ENCODE measurements at places on chromosomes 2 and 18. TPM values are rescaled to one million over a fixed set of nuclear protein-coding genes. Genes with fewer than 3 reads are reported as not detected.

GRCh38 chr2:219396863-219397457, 9.2 kb upstream of the DNPEP start:
- no peak for DNase-seq

- DNase-seq: no peak
Observed at GRCh38 chr2:101153787-101154186, 2.6 kb upstream of the TBC1D8 start.

DNA sequence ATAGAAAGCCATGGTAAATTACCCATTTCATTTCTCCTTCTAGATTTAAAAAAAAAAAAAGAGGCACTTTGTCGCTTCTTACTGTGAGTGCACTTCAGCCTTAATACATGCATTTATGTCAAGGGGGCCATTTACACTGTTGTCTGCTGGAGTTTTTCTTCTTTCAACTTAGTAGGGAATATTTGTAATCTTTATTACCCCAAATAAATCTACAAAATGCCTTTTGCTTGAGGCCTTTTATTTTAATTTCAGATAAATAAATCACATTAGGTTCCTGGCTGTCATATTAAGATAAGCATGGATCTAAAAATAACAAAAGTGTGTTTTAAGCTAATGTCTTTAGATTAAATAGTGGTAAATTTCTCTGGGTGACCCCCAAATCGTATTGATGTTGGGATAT, 276.0 kb downstream of the NCKAP5 start:
- no peak for DNase-seq

- DNase-seq: no peak
Observed at GRCh38 chr2:76393356-76393755, 682.6 kb upstream of the GCFC2 start.

- no peak for DNase-seq
Observed at GRCh38 chr2:162175714-162176113, 23.7 kb upstream of the GCG start.

GRCh38 chr18:74377776-74378175, 62.1 kb downstream of the C18orf63 start:
- no peak for DNase-seq

- no peak for DNase-seq
Observed at GRCh38 chr2:24815171-24815570, 21.9 kb downstream of the CENPO start.

DNA sequence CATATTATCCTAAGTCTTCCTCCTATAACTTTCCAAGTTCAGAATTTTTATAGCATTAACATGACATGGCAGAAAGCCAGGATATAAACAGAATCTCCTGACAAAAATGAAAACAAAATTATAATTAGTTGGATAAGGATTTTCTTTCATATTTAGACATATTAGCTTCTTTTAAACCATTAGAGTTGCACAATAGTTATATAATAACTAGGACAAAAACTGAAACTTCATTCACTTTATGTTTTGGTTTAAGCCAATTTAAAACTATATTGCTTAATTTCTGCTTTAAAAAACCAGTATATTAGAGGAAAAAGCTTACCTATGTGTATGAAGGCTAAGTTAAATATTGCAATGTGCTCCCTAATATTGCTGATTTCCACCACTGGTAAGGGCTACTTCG, 254.8 kb downstream of the GPD2 start:
- DNase-seq: no peak

- no peak for DNase-seq
Observed at GRCh38 chr2:65309699-65310098, 82.1 kb downstream of the ACTR2 start.

GRCh38 chr2:127125821-127126220, 18.9 kb upstream of the BIN1 start:
- DNase-seq: no peak

GRCh38 chr18:43888598-43888997, 611.3 kb upstream of the SYT4 start:
- DNase-seq: no peak

DNA sequence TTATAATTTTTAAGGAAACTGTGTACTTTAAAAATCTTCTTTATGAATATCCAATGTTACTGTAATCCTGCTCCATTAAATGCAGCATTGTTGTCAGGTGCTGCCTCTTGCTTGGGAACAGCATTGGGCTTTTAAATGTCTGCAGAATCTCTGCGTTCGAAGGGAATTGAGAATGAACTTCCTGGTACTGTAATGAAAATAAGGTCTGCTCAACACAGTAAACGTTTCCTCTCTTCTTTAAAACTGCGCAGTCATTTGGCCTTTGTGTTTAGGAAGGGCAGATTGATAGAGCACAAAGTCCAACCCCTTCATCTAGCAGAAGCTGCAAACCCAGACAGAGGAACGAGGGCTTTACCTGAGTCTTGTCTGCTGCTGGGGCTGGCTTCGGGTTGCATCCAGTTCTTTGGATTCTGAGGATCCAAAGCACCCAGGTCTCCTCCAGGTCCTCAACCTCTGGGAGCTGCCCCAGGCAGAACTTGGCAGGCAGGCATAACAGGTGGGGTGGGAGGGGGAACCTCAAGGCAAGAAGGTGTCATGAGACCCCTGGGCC, 104.5 kb downstream of the UGGT1 start:
- peak; percentile 34 for DNase-seq

GRCh38 chr2:152879275-152879674, 160.9 kb downstream of the ARL6IP6 start:
- DNase-seq: no peak

DNA sequence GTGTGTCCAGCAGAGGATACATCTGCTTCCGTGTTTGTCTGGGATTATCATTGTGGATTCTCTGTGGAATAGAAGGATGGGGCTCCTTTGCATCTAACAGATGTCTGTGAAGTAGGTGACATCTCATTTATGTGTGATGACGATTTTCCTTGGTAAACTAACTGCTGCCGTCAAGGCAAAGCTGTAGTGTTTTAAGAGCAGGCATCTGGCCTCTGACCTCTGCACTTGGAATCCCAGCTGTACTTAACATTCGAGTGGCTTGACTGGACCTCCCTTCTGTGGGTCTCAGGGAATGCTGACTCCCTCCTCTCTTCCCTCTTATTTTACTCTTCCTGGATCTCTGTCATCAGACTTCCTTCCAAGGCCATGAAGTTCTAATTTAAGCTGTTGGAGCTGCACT, 56.4 kb downstream of the DCDC2C start:
- no peak for DNase-seq

- DNase-seq: peak; percentile 44
Observed at GRCh38 chr2:231709636-231709980, 1.3 kb downstream of the PTMA start.

GRCh38 chr2:40072442-40073232, 293.6 kb upstream of the THUMPD2 start:
- no peak for DNase-seq

GRCh38 chr2:133966720-133967304, 287.1 kb upstream of the MGAT5 start:
- no peak for DNase-seq

GRCh38 chr18:29305516-29305915, 1128.6 kb upstream of the CDH2 start:
- DNase-seq: no peak

GRCh38 chr2:207123335-207123744, 42.4 kb downstream of the KLF7 start:
- DNase-seq: no peak

DNA sequence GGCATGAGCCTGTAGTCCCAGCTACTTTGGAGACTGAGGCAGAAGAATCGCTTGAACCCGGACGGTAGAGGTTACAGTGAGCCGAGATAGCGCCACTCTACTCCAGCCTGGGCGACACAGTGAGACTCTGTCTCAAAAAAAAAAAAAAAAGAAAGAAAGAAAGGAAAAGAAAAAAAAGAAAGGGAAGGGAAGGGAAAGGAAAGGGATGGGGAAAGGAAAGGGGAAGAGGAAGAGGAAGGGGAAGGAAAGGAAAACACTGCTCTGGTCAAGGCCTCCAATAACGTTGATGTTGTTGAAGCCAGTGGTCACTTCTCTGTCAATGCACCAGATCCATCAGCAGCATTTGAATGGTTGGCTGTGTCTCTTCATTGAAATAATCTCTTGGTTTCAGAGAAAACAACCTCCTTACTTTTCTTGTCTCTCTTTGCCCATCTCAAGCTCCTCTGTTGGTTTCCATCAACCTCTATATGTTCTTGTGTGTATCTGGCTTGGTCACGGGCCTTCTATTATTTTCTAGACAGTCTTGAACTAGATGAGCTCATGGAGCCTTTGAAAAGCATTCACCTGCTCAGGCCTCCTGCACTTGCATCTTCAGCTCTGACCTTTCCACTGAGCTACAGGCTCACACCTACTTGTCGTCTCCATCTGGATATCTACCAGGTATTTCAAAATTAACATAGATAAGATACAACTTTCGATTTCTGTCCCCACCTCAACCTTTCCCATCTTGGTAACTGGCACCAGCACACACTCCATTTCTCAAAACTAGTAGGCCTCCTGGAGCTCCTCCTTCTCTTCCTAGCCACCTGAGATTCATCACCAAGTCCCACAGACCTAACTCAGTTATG, 69.4 kb upstream of the LAPTM4A start:
- DNase-seq: no peak

GRCh38 chr2:210224591-210224940, 681 bp downstream of the ACADL start:
- peak; percentile 58 for DNase-seq

GRCh38 chr2:60979231-60979630, 38.3 kb upstream of the PEX13 start:
- no peak for DNase-seq

GRCh38 chr2:212536817-212537725, 1.5 kb downstream of the ERBB4 start:
- no peak for DNase-seq

DNA sequence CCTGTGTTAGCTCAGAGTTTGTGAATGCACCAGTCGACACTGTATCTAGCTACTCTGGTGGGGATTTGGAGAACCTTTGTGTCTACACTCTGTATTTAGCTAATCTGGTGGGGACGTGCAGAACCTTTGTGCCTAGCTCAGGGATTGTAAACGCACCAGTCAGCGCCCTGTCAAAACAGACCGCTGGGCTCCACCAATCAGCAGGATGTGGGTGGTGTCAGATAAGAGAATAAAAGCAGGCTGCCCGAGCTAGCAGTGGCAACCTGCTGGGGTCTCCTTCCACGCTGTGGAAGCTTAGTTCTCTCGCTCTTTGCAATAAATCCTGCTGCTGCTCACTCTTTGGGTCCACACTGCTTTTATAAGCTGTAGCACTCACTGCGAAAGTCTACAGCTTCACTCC, 324.2 kb downstream of the RAD51AP2 start:
- no peak for DNase-seq

DNA sequence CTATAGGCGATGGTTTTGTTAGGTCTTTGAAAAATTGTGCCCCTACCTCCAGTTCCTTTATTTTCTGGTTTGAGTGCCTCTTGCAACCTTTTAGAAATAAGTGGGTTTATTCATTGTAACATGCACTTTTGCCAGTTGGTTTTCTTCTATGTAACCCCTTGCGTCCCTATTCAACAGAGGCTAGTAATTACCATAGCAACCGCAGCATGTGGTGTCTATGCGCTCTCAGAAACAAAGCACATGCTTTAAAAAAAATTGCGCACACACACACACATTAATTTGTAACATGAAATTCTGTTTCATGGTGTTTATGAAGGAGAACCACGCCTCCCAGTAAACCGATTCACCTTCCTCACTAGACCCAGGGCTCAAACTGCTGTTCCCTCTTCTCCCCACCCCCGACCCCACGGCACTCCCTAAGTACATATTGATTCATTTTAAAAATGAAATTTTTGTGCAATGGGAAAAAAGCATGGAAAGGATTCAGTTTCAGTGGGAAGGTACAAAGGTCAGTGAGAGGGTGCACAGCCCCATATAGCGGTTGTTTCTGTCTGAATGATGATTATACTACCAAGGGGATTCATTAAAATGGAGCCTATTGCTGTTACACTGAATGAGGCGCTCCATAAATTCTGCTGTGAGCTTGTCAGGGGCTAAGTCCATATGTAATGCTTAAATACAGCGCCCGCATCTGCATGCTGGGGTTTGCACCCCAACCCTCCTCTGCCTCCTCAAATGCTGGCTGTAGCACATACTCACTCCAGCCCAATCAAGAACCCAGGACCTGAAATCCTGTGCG, 206.9 kb downstream of the ICOS start:
- no peak for DNase-seq

DNA sequence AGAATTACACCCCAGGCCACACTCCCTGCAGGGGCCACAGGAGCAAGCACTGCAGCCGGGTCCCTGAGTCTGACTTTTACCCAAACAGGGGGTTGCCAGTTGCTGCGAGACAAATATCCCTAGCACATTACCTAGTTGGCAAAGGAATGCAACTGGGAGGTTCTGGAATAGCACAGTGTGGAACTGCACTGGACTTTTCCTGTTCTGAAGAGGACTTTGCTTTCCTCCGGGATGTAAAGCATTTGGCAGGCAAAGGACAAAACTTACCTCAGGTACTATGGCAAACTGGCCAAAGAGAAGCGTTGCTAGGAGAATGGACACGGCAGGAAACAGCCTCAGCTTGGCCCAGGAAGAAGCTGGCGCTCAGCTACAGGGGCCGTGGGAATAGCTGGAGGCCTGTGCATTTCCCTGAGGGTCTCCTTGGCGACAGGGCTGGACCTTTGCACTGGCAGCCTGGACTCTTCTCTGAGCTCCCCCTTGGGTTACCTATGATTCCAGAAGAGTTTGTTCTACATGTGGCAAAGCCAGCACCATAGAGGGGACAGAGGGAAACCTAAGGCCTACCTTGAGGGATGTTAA, 45.0 kb downstream of the BCL11A start:
- peak; percentile 40 for DNase-seq

DNA sequence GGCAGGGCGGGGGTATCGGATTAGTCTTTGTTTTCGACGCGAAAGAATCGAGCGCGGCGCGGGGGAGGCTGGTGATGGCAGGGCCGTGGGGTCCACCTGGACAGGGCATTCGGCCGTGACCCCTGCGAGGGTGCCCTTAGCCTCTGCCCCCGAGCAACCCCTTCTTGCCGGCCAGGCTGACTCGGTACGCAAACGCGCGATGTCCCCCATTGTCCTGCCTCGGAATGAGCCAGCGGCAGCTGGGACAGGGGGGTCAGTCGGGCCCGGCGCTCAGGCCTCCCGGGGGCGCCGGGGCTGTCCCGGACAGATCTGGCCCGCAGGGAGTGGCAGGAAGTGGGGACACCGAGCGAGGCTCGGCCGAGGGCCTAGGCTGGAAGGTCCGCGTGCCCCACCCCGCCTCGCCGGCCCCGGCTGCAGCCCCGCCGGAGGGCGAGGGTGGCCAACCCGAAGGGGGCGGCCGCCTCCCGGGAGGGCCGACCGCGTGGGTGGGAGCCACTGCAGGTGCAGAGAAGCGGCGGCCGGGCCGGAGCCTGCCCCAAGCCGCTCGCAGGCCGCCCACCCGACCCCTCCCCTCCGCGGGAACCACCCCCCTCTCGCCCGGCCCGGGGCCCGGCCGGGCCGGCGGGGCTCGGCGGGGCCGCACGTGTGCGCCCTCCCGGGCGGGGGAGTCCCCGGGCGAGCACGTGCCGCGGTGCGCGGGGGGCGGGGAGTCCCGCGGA, at the start of gene TET3:
Gene TET3 (plus strand): TSS at position 708 of the 719 bp plus-strand sequence. CDS start 1,494 bp downstream, outside the sequence.
- no peak for DNase-seq

Gene RUFY4
- 0.17 TPM for total RNA-seq

Gene STAMBP
- total RNA-seq: 49.0 TPM

Gene TMEM182
- 4.9 TPM for total RNA-seq

Gene MRPS9
- 19.0 TPM for total RNA-seq

Gene UNC80
- 14.5 TPM for total RNA-seq

Gene CD207
- total RNA-seq: 0.52 TPM

Gene TLX2
- 0.12 TPM for total RNA-seq

Gene CCT4
- total RNA-seq: 114 TPM

Gene DSEL
- total RNA-seq: 12.7 TPM

Gene AOX1
- 119 TPM for total RNA-seq
